ENCODE measurements at places on chromosomes 5 and 9.
A peak's percentile ranks its signal among the peaks of the same experiment; 100 is the strongest.

GRCh38 chr9:70112981-70113380 lies 69.3 kb downstream of the MAMDC2 start:
- no peak for DNase-seq

DNA sequence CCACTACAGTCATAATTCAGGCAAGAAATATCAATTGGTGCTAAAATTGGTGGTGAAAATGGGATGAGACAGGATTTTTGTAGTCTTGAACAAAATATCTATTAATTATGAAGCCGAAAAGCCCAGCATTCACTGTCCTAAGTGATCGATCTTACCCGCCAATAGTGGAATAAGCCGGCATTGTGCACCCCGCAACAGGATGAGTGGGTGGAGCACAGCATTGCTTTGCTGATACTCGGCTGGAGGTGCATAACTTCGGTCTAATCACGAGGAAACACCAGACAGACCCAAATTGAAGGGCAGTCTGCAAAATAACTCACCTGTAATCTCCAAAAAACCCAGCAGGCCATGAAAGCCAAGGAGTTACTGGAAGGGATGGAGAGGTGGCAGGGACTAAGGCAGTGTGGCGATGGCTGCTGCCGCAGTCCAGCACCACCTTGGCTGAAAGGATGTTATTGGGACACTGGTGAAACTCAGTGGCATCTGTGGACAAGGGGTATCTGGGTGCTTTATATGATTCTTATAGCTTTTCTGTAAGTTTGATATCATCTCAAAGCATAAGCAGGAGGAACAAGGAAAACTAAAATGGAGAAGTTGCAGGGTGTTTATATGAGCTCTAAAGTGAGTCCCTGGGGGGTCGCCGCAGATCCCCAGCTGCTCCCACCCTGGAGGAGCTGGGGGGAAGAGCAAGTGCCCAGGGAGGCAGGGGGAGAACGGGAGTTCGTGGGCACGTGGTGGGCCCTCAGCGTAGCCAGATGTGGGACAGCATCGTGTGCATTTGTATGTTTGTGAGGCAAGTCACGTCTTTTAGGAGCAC lies 45.2 kb downstream of the AHRR start:
- DNase-seq = no peak

GRCh38 chr5:15391704-15392397 lies 108.1 kb upstream of the FBXL7 start:
- no peak for DNase-seq

GRCh38 chr5:94945656-94946055 lies 327.2 kb downstream of the SLF1 start:
- no peak for DNase-seq

GRCh38 chr9:104682642-104683041 lies 11.7 kb upstream of the OR13D1 start:
- peak; percentile 69 for DNase-seq

- DNase-seq = peak; percentile 72
Measured at GRCh38 chr5:13478831-13479465, 465.5 kb downstream of the DNAH5 start.
